ENCODE measurements at places on chromosomes 1 and 21.

DNA sequence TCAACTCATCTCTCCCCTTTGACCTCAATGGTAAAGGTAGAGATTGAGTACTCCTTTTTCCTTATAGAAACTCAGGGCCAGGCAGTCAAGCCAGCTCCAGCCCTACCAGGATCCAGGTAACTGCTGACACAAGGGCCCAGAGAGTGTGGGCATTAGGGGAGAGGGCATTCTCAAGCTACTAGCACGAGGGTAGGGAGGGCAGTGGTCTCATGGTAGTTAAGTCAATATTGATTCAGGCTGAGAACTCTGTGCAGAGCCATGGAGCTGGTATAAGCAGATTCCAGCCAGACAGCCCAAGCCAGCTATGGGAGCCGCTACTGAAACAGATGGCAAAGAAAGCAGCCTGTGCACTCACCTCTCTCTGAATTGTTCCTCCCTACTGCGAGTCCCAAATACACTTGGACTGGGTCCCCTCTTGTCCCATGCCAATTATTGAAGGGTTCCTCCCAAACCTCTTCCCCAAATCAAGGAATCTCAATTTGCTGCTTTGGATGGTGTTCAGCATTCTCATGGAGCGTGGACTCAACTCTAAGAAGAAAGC is 2.8 kb downstream of the PI4KB start:
- DNase-seq, result no peak

DNA sequence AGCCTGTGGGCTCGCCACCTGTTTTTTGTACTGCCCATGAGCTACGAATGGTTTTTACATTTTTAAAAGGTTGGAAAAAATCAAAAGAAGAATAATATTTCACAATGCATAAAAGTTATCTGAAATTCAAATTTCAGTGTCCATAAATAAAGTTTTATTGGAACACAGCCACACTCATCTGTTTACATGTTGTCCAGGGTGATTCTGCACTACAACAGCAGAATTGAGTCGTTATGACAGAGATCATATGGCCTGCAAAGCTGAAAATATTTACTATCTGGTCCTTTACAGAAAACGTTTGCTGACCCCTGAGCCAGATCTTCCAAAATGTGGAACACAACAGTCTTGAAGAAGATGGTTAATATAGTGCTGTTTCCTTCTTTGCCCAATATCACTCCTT is 89.4 kb downstream of the TM2D1 start:
- DNase-seq, result no peak

DNA sequence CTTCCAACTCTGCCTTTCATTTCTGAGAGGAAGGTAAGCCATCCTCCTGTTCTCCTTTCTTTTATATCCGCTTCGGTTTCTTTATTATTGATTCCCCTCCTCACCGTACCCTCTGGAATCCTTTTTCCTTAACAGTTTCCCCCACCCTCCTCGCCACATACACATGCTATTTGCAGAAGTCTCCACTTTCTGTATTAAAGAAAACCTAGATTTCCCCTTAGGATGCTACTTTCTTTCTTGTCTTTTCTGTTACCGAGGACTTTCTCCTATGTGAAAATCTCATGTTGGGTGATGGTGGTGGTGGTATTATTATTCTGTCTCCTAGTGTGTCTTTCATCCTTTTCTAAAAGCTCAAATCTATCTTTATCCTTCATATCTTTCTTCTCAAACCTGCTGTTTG is 62.3 kb downstream of the AK4 start:
- no peak for DNase-seq

DNA sequence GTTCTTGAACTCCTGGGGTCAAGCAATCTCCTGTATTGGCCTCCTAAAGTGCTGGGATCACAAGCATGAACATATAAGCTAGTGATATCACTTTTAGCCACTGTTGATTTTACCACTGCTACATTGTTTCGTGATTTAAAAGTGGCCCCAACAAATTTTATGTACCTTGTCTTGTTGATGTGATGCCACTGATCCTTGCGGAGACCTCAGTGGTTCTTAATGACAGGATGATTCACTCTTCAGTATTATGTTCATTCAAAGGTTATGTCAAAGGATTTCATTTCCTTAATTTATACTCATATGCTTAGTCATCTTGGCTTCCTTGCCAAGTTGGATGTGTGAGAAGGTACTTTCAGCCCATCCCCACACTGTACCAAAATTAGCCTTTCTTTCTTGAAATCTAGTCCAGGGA is 12.1 kb downstream of the PRKACB start:
- peak; percentile 76 for DNase-seq

GRCh38 chr21:42460391-42461184 is 35.4 kb downstream of the RSPH1 start:
- DNase-seq, result no peak

DNA sequence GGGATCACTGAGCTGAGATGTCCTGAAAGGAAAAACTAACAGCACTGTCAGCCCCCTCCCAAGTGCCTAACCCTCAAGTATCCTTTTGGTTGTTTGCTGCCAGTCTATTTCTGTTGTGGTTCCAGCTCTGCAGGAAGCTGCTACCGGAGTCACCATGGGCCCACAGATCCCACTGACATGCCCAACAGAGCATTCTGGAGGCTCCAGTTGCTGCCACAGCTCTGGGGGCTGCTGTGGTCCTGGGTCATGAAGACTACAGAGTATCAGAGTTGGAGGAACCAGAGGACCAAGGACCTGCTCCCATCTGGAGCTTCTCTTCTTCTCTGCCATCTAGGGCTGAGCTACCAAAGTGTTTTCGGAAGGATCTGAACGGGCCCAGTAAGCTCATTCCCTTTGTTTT is 910 bp downstream of the LCE3A start:
- DNase-seq, result no peak

DNA sequence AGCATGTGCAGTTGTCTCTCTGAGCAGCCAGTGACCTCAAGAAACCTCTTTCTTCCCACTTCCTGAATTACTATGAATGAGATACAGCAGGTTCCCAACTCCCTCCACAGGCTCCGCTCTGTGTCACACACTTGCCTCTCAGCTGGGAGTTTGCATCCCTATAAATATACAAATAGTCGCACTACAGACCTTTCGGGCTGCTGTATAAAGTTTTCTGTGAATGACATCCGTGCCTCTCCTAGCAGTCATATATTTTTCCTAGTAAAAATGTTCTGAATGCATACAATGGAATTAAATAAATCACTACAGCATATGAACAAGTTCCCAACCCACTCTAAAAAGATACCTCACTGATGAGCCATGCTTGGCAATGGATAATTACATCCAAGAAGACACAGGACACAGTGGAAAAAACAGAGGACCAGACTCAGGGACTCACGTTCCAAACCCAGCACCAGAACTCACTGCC is 66.8 kb downstream of the CAPZB start:
- peak; percentile 15 for DNase-seq

GRCh38 chr21:43307677-43308070 is 119.3 kb downstream of the SIK1 start:
- DNase-seq, result no peak
